ENCODE measurements at places on chromosomes 3 and 15.

GRCh38 chr15:66126031-66126441, 127.5 kb downstream of the MEGF11 start:
- DNase-seq: no peak

DNA sequence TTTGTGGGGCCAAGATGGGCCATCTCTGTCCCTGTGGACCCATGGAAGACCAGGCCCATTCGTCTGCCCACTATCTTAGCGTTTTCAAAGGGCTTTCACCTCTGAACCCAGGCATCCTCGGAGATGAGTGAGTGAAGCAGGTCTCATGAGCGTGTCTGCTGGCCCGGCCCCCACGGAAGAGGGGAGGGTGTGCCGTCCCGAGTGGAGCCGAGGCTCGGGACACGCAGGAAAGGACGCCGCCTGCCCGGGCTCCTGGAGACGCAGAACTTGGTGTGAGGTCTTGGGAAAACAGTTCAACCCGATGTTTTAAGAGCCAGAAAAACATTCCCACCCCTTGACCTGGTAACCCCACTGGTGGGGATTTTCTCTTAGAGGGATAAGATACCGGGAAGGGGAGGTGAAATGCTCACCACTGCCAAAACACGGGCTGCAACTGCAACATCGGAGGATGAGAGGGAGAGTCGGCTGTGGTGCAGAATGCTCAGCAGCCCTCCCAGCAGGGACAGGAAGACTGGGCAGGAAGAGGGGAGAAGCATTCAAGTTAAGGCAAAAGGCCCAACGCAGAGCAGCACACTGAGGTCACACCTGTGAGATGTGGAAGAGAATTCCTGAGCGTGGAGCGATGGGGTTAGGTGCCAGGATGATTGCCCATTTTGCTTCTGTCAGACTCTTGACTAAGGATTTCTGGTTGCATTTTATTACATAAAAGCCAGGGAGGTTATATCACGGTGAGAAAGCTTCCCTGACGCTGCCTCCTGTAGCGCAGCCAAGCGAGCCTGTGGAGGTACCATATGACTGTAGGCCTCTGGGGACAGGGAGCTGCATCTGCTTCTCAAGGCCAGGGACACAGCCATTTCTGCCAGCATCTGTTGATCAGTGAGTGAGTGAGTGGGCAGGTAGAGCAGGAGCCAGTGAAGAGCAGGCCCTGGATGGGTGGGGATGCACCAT, 14.1 kb upstream of the STAB1 start:
- DNase-seq: no peak

- no peak for DNase-seq
These were observed 39.6 kb downstream of the GPR156 start for GRCh38 chr3:120245386-120245785.

- no peak for DNase-seq
These were observed 96.9 kb upstream of the ATP2B2 start for GRCh38 chr3:10602271-10602670.

- no peak for DNase-seq
These were observed 28.9 kb upstream of the GPD1L start for GRCh38 chr3:32077260-32078084.

DNA sequence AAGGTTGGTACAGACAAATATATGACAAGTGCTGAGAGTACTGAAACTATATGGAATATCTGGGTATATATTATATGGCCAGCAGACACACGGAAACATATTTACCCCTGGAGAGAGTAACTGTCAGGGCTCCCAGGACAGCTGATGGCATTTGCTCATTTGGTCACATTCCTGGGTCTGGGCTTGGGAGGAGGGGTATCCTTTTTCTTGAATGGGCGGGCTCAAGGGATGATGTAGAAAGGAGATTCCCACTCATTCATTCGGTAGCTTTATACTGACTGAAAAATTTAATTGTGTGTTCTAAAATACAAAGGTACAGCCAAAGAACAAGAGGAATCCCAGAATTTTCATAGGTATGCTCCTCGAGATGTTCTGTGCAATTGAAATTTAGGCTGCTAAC, 131.0 kb downstream of the KCNAB1 start:
- no peak for DNase-seq

- DNase-seq: no peak
These were observed 75.6 kb upstream of the ADPGK start for GRCh38 chr15:72859017-72859756.

DNA sequence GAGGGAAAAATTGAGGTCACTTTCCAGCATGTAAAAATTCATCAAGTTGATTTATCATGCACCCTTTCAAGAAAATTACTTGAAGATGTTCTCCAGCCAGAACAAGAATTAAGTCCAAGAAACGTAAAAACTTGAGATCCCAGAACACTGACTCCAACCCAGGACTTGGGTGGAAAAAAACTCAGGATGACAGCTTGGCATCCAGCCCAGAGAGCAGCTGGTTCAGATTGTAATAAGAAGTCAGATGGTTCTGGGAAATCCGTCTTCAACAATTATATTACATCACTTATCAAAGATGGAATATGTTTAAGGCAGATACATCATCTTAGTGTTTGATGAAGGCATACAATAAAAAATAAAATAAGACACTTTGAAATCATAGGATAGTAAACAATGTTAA, 23.0 kb upstream of the DNAJC13 start:
- DNase-seq: no peak

DNA sequence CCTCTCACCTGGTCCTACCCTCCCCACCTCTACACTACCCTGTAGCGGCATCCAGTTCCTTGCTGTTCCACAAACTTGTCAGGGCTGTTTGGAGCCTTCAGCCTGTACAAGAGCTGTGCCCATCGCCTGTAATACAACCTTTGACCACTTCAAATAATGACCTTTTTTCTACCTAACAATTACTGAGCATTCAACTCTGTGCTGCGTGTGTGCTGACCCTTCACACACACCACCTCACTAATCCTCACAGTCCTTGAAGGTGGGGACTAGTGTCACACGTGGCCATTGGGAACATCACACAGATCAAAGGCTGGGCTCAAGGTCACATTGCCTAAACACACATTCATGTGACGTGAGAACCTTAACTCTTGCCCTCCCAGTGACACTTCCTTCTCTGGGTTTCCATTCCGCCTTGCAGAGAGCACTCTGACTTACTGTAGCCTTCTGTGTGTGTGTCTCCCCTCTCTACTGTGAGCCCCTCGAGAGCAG, 3.1 kb downstream of the C3orf20 start:
- no peak for DNase-seq

GRCh38 chr15:26838742-26839460, 28.0 kb upstream of the GABRA5 start:
- no peak for DNase-seq

GRCh38 chr3:150721285-150722130, 17.8 kb upstream of the ERICH6 start:
- DNase-seq: peak; percentile 67

GRCh38 chr15:51842852-51843737, 13.6 kb downstream of the TMOD3 start:
- peak; percentile 81 for DNase-seq

- DNase-seq: no peak
These were observed 68.1 kb downstream of the EPHB3 start for GRCh38 chr3:184629555-184630160.

- peak; percentile 67 for DNase-seq
These were observed 2.2 kb downstream of the EFHB start for GRCh38 chr3:19931767-19932188.

GRCh38 chr3:106008766-106009165, 140.0 kb upstream of the CBLB start:
- no peak for DNase-seq

DNA sequence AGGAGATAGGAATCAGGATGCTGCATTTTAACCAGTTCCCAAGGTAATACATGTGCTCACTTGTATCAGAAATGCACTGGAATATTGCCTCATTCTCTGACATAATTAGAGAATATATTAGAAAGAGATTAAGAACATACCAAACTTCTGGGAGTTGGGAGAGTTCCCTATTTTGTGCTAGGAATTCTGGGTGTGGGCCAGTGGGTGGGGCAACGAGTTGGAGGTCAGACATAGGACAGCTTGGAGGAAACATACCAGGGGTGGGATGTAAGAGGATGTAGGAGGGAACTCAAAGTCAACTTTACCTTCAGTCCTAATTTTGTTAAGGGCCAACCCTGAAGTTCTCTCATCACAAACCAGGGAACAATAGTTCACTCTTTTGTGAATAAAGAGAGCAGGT, 83.6 kb downstream of the SLC7A14 start:
- no peak for DNase-seq
